Upper lobe of right lung (tissue), 1 donor: ENCODE measurements at places on chromosomes 4 and X. TPM values are rescaled to one million over a fixed set of nuclear protein-coding genes. Genes with fewer than 3 reads are reported as not detected.

CXXC4 gene
- 0.61 TPM for total RNA-seq

NAP1L2 gene
- 2.6 TPM for total RNA-seq

HNRNPDL gene
- 167 TPM for total RNA-seq

PAGE2 gene
- total RNA-seq: not detected

CT45A2 gene
- total RNA-seq: not detected

CYBB gene
- total RNA-seq: 225 TPM

TCEAL6 gene
- total RNA-seq: not detected

- DNase-seq: no peak
- no peaks in the 10 kb centered on the region for H3K4me1 ChIP-seq
- H3K27ac ChIP-seq: no peak overlapping the region
- no peak overlapping the region for H3K4me3 ChIP-seq
Observed at GRCh38 chrX:116276261-116276660, 105.7 kb downstream of the AGTR2 start.

DNA sequence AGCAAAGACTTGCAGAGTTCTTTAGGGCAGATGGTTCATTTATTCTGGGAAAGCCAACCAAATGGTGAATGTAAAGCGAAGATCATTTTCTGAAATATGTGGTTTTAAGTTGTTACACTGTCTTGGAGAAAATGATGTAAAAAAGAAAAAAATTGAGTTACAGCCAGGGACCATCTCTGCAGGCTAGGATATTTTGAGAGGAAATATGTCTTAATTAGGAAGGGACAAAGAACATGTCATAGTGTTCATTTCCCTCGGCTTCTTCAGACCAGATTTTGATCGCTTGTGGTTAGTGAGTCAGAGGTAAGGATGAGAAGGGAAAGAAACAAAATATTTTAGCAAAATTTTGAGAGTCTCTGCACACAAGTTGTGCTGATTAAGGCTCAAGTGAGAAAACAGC is 59.0 kb upstream of the C1QTNF7 start:
- H3K27ac ChIP-seq: no peak overlapping the region
- no peaks in the 10 kb centered on the region for H3K36me3 ChIP-seq
- H3K4me1 ChIP-seq: no peaks in the 10 kb centered on the region
- no peaks in the 10 kb centered on the region for H3K27me3 ChIP-seq
- DNase-seq: no peak

- H3K36me3 ChIP-seq: no peaks in the 10 kb centered on the region
- no peaks in the 10 kb centered on the region for H3K27me3 ChIP-seq
- H3K27ac ChIP-seq: no peak overlapping the region
- H3K4me1 ChIP-seq: no peaks in the 10 kb centered on the region
- DNase-seq: no peak
Observed at GRCh38 chr4:137852326-137852725, 320.0 kb upstream of the PCDH18 start.

GRCh38 chr4:2996415-2996814 is 33.0 kb downstream of the GRK4 start:
- no peaks in the 10 kb centered on the region for H3K36me3 ChIP-seq
- H3K27ac ChIP-seq: no peak overlapping the region
- DNase-seq: no peak
- H3K4me1 ChIP-seq: no peaks in the 10 kb centered on the region
- no peak overlapping the region for H3K4me3 ChIP-seq

DNA sequence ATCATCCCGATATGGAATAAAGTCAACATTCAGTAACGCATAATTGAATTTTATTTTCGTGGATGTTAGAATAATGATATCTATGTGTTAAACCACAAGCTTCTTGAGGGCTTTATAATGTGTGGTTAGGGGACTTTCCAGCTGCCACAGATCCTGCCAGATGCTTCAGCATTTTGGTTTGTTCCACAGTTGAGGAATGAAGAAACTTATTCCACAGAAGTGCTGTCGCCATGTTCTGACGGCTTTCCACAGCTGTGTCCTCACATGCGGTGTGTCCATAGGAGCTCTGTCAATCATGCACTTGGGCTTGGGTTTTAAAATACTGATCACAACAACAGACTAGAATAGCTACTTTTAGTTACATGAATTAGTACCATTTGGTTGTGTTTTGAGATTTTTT is 411.9 kb downstream of the TRIML1 start:
- no peaks in the 10 kb centered on the region for H3K36me3 ChIP-seq
- H3K4me1 ChIP-seq: no peaks in the 10 kb centered on the region
- no peaks in the 10 kb centered on the region for H3K27me3 ChIP-seq
- H3K4me3 ChIP-seq: no peak overlapping the region

GRCh38 chr4:65865489-65865888 is 195.2 kb upstream of the EPHA5 start:
- H3K36me3 ChIP-seq: no peaks in the 10 kb centered on the region
- H3K27me3 ChIP-seq: no peaks in the 10 kb centered on the region
- DNase-seq: no peak
- H3K4me3 ChIP-seq: no peak overlapping the region

- no peaks in the 10 kb centered on the region for H3K36me3 ChIP-seq
- H3K4me1 ChIP-seq: no peaks in the 10 kb centered on the region
- no peak overlapping the region for H3K27ac ChIP-seq
- no peaks in the 10 kb centered on the region for H3K27me3 ChIP-seq
- no peak overlapping the region for H3K4me3 ChIP-seq
- no peak for DNase-seq
Observed at GRCh38 chr4:110510955-110511544, 35.1 kb downstream of the ENPEP start.

DNA sequence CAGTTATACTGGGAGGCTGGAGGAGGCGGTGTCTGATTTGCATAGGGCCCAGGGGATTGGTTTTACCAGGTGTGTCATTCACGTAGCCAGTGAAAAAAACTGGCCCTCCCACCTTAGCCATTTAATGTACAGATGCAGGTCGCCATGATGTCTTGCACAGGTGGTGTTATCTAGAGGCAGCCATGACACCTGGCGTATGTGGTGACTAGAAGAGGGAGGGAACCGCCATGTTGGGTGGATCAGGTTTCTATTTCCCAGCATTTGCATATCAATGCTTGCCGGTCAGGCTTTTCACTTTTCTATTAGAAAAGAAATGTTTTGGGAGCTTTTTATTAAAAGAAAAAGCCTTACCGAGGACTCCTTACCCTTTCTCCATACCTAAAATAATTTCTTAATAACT is 523.4 kb downstream of the ADGRL3 start:
- H3K36me3 ChIP-seq: no peaks in the 10 kb centered on the region
- H3K4me1 ChIP-seq: no peaks in the 10 kb centered on the region
- no peak overlapping the region for H3K4me3 ChIP-seq
- no peaks in the 10 kb centered on the region for H3K27me3 ChIP-seq
- no peak overlapping the region for H3K27ac ChIP-seq
- DNase-seq: no peak

DNA sequence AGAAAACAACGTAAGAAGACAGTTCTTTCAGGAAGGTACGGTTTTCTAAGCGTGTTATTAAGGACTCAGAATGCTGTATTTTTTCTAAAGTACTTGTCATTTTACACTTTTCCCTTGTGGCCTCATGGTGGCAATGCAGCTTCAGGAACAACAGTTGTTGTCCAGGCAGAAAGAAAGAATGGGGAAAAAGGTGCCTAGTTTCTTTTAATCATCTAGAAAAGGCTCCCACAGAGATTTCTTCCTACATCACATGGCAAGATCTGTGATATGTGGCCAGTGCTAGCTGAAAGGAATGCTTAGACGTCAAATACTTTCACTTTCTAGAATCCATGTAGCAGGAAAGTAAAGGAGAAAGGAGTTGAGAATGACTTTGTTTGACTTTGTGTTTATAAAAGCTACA is 49.0 kb upstream of the TRAM1L1 start:
- H3K27me3 ChIP-seq: no peaks in the 10 kb centered on the region
- H3K4me1 ChIP-seq: no peaks in the 10 kb centered on the region
- H3K27ac ChIP-seq: no peak overlapping the region

GRCh38 chrX:34634349-34634748 is 22.7 kb downstream of the TMEM47 start:
- DNase-seq: no peak
- H3K27me3 ChIP-seq: no peaks in the 10 kb centered on the region
- H3K4me1 ChIP-seq: no peaks in the 10 kb centered on the region

DNA sequence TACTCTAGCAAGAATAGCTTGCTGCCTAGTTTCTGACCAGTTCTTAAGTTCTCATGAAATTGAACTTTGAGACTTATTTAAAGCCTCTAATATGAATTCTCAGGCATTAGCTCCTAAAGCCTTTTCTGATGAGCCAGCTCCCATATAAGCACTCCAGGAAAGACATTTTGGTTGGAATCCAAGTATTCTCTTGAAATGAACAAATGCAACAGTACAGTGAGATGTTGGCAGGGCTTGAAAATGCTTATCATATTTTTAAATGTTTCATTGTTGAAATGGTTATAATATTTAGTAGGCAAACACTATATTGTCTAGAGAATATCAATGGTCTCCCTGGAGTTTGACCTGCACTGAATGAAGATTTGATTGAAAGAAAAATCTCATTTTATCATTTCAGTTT is 240.3 kb downstream of the ANK2 start:
- peaks cover 4% of the 10 kb centered on the region for H3K27me3 ChIP-seq
- H3K36me3 ChIP-seq: no peaks in the 10 kb centered on the region
- no peak overlapping the region for H3K27ac ChIP-seq
- no peak overlapping the region for H3K4me3 ChIP-seq

- no peak for DNase-seq
- no peaks in the 10 kb centered on the region for H3K27me3 ChIP-seq
- no peak overlapping the region for H3K27ac ChIP-seq
- no peak overlapping the region for H3K4me3 ChIP-seq
- H3K36me3 ChIP-seq: no peaks in the 10 kb centered on the region
Observed at GRCh38 chrX:112846187-112846586, 5.6 kb upstream of the AMOT start.

DNA sequence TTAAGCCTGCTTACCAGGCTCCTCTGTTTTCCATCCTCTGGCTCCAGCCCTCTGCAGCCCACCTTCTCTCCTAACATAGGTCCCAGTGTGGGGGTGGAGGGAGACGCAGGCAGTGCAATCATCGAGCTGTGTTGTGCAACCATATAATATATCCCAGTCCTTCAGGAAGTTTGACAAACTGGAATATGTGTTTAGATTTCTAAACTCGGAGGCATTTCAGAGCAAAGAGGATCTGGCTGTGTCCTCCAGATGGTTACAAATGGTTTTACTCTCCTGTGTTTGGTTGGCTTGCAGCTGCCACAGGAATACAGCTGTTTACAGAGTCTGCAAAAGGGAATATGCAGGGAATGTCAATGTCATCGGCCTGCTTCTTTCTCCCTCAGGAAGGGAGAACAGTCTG is 195.3 kb upstream of the LNX1 start:
- H3K27me3 ChIP-seq: no peaks in the 10 kb centered on the region
- H3K4me1 ChIP-seq: no peaks in the 10 kb centered on the region
- DNase-seq: no peak
- H3K4me3 ChIP-seq: no peak overlapping the region
- H3K27ac ChIP-seq: peak overlapping the region; percentile 49

GRCh38 chrX:113726898-113727297 is 857.0 kb upstream of the HTR2C start:
- no peaks in the 10 kb centered on the region for H3K27me3 ChIP-seq
- no peak overlapping the region for H3K4me3 ChIP-seq
- H3K36me3 ChIP-seq: no peaks in the 10 kb centered on the region
- no peak for DNase-seq

DNA sequence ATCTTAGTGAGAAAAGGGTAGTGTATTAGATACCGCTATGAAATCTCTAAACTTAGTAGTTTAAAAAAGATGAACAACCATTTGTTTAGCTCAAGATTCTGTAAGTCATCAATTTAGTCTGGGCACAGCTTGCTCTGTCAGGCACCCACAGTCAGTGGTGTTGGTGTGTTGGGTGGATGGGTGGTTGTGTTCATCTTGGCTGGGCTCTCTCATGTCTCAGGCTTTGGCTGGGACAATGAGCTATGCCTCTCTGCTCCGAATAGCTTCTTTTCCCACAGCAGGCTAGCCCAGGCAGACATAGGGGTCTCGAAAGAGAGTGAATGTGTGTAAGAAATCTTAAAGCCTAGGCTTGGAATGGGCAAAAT is 127.0 kb upstream of the GATB start:
- H3K36me3 ChIP-seq: no peaks in the 10 kb centered on the region
- no peaks in the 10 kb centered on the region for H3K4me1 ChIP-seq
- H3K27ac ChIP-seq: no peak overlapping the region
- no peak overlapping the region for H3K4me3 ChIP-seq

DNA sequence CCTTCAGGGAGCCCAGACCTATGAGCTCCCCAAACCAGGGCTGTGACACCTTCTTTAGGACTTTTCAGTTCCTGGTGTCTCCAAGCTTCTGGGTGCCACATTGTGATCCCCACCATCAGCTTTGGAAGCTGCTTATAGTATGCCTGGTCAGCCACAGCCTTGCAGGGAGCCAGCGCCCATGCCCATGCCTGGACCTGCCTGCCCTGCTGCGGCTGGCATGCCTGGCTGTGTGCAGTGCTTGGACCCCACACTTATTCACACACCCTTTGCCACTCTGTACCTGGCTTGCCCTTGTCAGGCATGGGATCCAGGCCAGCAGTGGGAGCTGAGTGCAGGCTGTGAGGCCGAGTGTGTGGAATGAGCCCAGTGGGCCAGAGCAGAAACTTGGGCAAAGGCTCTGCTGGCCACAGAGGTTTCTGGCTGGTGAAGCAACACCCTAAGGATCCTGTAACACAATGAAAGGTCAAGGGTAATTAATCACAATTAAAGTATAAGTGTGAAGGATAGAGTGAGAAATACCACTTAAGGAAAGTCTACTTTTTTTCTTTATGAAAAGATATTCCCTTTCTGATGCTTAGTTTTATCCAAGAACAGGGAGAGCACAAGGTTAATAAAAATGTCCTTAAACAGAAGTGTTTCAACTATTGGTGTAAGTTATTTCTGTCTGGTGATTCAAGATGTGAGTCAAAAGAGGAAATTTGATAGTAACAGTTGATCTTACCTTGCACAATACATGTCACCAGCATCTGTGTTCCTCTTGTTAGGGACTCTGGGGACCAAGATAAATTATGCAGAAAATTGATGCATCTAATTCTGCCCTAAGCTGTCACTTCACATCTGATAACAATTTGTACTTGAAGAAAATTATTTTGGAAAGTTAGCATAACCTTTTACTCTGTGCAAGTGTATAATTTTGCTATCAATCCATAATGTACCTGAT is 161.8 kb downstream of the FAM47A start:
- DNase-seq: no peak
- no peak overlapping the region for H3K27ac ChIP-seq
- no peak overlapping the region for H3K4me3 ChIP-seq
- H3K36me3 ChIP-seq: no peaks in the 10 kb centered on the region
- no peaks in the 10 kb centered on the region for H3K4me1 ChIP-seq

- DNase-seq: no peak
- H3K4me1 ChIP-seq: no peaks in the 10 kb centered on the region
- H3K27me3 ChIP-seq: no peaks in the 10 kb centered on the region
- H3K27ac ChIP-seq: no peak overlapping the region
Observed at GRCh38 chrX:10041383-10041782, 74.2 kb downstream of the CLDN34 start.

GRCh38 chrX:46204721-46205422 is 340.3 kb downstream of the ZNF674 start:
- no peaks in the 10 kb centered on the region for H3K4me1 ChIP-seq
- DNase-seq: no peak
- no peak overlapping the region for H3K4me3 ChIP-seq

DNA sequence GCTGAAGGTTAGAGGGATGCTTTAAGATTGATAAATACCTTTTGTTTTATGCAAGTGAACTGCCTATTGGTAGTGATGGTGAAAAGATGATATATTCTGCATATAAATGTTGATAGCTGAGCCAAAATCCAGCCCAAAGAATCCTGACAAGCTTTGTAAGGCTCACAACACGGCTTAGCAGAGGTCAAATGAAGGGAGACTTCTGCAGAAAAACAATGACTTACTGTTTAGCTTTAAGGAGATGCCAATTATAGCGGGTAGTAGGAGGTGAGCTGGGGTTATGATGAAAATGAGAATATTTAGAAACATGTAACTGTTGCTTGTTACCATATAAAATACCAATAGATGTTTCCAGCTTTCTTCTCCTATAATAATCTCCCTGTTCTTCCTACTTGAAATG is 97.1 kb downstream of the AFF1 start:
- no peaks in the 10 kb centered on the region for H3K27me3 ChIP-seq
- DNase-seq: no peak
- H3K27ac ChIP-seq: peak overlapping the region; percentile 27
- H3K36me3 ChIP-seq: no peaks in the 10 kb centered on the region
- no peak overlapping the region for H3K4me3 ChIP-seq
